Stimulated activated CD8-positive, alpha-beta memory T cell treated with anti-CD3 and anti-CD28 coated beads, Interleukin-2, amount 100 ng/mL, for 1 hour (primary cell): ENCODE measurements at places on chromosomes 3 and 15.

DNA sequence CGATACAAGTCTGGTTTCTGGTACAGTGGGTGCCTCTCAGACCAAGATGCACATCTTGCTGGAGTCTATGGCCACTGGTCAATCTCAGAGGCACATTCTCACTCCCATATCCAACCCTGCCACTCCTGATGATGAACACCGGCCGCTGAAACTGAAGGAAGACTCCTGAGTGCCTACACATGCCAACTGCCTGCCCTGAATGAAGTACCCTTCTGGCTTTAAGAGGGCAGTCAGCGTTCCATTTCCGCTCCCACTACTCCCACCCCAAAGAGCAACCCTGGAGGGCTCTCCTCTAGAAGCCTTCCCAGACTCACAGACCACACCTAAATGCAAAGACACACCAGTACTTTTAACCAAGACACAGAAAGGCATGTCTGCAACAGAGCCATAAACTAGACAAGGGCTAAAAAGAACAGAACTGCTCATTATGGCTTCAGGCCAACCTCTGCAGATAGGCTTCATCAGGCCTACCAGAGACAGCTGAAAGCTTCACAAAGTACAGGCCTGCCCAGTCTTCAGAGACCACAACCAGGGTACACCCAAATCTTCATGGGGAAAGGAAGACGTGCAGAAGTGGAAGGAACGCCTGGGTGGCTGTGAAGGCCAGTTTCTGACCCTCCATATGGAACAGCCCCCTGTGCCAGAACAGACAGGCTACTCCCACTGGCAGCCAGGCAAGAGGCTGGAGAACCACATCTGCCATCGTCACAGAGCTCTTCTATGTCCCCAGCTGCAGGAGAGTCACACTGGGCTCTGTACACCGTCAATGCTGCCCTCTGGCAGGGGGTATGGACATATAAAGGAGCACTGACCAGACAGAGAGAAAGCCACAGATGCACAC is 14.3 kb downstream of the ANP32A start:
- no peak for DNase-seq

GRCh38 chr3:123841476-123842238 is 42.5 kb downstream of the MYLK start:
- no peak for DNase-seq

DNA sequence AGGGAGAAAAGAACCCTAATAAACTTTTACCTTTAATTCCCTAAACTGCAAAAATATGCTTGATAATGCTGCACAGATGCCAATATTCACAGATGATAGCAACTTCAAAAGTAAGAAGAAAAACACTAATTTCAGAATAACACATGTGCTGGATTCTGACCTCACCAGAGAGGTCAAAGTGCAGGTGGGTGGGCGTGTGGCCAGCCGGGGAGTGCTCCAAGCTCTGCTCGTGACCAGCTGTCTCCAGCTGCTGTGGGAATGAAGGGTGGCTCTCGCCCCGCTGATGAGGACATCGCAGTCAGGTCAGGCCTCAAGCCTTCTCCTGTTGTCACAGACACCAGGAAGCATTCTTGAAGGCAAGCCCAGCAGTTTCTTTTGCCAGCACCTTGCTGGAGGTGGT is 57.1 kb downstream of the ADAMTS17 start:
- no peak for DNase-seq

GRCh38 chr3:157918402-157918801 is 187.8 kb downstream of the SHOX2 start:
- no peak for DNase-seq

GRCh38 chr3:103685939-103686338 is 1251.1 kb downstream of the ZPLD1 start:
- no peak for DNase-seq

GRCh38 chr3:188421836-188422540 is 268.0 kb downstream of the LPP start:
- DNase-seq: no peak

DNA sequence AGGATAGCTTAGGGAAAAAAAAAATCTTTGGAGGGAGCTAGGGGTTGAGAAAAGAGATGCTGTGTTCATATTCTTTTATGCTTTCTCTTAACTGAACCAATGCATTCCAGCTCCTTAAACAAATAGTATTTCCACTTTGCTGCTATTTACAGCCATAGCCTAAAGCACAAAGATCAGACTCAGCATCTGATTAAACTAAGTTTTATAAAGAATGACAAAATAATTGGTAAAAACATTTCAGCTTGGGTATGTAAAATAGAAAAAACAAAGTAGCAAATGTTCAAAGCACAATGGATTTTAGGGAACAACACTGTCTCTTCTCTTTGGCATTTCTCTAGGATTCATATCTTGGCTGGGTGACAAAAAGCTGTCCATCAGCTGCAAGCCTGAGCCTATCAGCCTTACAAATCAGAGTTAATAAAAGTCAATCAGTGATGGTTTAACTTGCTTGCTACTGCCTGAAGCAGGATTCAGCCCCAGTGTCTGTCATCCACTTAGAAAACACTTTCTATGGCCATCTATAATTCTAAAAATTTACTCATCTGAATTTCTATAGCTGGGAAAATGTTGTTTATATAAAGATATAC is 232.1 kb upstream of the CDIN1 start:
- no peak for DNase-seq
